ENCODE measurements at places on chromosomes 13 and 19.

GRCh38 chr13:80787604-80788003, 446.7 kb upstream of the SPRY2 start:
- DNase-seq = no peak

DNA sequence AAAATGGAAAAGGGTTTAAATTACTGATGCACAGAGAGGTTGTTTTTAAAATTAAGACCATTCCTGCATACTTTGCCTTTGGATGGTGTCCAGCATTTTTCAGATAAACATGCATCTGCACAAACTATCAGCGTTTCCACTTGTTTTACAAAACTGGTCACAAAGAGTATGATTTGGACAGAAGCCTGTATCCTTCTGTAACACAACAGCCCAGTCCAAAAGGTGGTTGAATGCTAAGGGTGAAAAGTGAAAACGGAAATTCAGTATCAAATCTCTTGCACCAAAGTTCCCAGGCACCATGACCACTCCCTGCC, 21.7 kb upstream of the DOCK9 start:
- DNase-seq = no peak

GRCh38 chr13:97141097-97141496, 81.0 kb upstream of the MBNL2 start:
- DNase-seq = no peak

GRCh38 chr19:32022044-32022640, 323.3 kb upstream of the ZNF507 start:
- DNase-seq = no peak

DNA sequence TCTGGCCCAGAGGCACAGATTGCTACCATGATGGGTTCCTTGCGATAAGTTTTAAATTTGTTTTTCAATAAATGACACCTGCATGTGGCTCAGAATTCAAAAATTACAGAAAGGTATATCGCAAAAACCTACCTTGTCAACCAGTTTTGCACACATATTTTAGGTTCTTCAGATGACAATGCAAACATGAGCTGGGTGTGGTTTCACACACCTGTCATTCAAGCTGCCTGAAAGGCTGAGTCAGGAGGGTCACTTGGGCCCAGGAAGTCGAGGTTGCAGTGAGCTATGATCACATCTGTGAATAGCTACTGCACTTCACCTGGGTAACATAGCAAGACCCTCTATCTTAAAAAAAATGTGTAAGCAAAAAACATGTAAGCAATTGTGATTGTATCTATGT, 56.1 kb downstream of the DNM2 start:
- no peak for DNase-seq
